Activated T-cell treated with anti-CD3 and anti-CD28 coated beads, Interleukin-2, amount 50 U/mL, for 72 hours (primary cell): ENCODE measurements at places on chromosomes 6 and 20. TPM values are rescaled to one million over a fixed set of nuclear protein-coding genes. Genes with fewer than 3 reads are reported as not detected.

SNRPB gene
- 329 TPM for total RNA-seq

- DNase-seq, result no peak
Measured at GRCh38 chr6:3715285-3715684, 36.2 kb downstream of the PXDC1 start.

GRCh38 chr6:145003145-145003544 is 718.0 kb downstream of the UTRN start:
- no peak for DNase-seq

PMEPA1 gene
- 4.6 TPM for total RNA-seq

MUC21 gene
- total RNA-seq, result not detected

DNA sequence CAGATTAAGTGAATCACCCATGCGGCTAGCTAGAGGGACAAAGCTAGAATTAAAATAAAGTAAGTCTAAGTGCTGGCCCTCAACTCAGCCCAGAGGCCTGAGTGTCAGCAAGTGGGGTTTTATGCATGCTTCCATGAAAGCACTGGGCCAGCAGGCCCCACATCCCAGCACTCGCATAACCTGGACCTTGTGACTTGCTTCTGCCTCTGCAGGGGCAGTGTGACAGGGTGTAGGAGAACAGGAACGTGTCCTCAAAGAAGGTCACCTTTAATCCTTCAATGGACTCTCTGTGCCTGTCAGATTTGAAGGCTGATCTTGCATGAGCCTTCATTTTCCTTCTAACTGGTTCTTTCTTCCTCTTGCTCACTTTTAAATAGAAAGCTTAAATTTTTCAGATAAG is 183.4 kb downstream of the ALDH8A1 start:
- DNase-seq, result no peak

TBCC gene
- 25.3 TPM for total RNA-seq

DNA sequence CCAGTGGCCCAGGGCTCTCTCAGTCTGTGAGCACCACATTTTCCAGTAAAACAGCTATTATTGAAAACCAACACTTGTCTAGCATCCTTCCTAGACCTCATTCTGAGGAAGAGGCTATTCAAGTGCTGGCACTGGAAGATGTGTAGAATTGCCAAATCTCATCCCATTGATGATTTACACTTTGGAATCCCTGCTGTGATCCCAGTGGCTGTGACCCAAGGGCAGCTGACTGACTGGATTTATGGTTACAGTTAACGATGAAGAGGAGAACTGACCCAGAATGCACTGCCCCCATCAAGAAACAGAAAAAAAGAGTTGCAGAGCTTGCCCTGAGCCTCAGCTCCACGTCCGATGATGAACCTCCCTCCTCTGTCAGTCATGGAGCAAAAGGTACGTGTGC is 2.4 kb downstream of the CMTR1 start:
- no peak for DNase-seq

DNA sequence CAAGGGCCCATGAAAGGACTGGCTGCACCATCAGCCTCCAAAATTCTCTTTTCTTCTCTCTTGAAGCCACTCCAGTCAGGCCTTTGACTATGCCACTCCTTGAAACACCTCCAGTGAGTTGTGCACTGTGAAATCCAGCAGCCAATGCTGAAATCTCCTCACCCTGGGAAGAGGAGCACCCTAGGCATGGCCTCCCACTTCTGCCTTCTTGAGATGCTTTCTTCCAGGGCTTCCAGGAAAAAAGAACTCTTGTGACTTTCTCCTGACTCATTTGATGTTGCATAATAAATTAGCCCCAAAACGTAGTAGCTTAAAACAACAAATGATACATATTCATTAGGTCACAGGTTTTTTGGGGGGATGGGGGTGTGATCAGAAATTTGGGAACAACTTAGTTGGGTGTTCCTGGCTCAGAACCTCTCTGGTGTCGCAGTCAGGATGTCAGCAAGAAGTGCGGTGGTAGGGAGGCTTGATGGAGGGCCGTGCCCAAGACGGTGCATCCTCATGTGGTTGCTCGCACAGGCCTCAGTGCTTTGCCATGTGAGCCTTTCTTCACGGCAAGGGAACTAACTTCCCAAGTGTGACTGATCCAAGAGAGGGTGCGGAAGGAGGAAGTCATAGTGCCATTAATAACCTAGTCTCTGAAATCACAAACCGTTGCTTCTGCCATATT is 12.1 kb downstream of the NCR2 start:
- no peak for DNase-seq

- no peak for DNase-seq
Measured at GRCh38 chr20:53321596-53321995, 272.0 kb downstream of the ZNF217 start.

- DNase-seq, result no peak
Measured at GRCh38 chr6:124027392-124027791, 223.7 kb downstream of the NKAIN2 start.

DNA sequence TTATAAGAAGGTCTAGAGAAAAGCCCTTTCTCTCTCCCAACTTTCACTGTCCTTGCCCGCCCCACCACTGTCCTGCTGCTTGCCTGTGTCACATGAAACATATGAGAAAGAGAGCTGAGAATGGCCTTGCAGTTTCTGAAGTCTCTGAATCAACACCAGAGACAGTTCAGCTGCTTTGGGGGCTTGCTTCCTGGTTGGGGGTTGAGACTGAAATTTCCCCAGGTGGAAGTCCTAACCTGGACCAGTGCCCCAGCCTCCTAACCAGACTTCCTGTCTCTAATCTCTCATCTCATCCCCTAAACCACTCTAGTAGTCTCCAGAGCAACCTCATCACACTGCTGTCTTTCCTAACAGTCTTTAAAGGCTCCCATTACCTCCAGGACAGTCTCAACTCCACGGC is 10.7 kb downstream of the TRAM2 start:
- DNase-seq, result no peak

- DNase-seq, result no peak
Measured at GRCh38 chr6:40997234-40997957, 41.6 kb downstream of the UNC5CL start.

AIF1 gene
- total RNA-seq, result 98.1 TPM

HTR1E gene
- total RNA-seq, result not detected

PKIB gene
- 0.79 TPM for total RNA-seq

- no peak for DNase-seq
Measured at GRCh38 chr6:152697634-152698033, at the start of gene MYCT1. MYCT1 (plus strand) TSS chr6:152697897; CDS start chr6:152697903, 6 bp downstream.

DNA sequence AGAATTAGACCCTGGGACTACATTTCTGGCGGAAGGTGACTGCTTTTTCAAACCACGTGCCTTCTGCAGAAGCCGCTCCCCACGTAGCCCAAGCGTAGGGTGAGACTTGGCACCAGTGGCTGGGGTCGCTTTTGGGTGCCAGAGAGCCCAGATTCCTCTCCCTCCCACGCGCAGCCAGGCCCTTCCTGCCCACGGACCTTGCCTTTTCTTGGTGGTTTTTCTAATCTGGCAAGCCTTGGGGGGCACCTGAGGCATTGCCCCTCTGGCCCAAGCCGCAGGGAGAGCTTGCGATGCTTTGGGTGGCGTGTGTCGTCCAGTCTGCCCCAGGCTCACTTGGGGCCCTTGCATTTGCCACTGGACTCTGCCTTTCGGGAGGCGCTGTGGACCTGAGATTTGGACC is 3.3 kb downstream of the SLCO4A1 start:
- no peak for DNase-seq

ABCF1 gene
- total RNA-seq, result 68.1 TPM

ADGRF5 gene
- total RNA-seq, result not detected

DNA sequence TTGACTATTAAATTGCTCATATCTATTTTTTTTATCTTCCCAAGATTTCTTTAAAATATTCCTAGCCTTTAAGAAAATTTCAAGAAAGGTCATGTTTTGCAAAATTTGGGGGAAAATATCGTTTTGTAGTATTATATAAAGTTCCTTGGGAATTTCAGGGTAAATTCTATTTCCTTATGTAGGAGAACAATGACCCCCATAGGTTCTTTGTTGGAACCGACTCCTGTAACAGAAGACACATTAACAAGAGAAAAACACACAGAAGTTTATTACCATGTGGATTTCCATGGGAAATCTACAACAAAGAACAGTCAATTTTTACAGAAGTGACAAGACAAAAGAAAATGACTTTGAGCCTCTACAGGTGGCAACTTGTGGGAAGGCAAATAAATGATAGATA is 68.1 kb downstream of the ADGB start:
- no peak for DNase-seq

DNA sequence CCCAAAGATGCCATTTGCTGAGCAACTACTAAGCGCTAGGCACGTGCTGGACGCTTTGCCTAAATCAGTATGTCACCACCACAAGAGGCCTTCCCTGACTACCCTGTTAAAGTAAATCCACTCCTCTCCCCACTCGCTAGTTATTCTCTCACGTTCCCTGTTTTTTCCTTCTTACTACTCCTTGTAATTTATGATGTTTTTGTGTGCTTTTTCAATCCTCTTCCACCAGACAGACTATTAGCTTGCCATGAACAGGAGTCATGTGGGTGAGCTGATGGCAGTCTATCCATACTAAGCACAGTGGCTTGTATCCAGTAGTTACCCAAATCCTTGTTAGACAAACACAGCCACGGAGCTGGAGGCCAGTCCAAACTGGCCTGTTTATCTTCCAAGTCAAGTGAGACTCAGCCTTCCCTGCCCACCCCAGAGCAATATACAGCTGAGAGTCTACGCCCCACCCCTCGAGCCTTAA is 41.2 kb downstream of the C6orf132 start:
- DNase-seq, result no peak

TREM1 gene
- 1.5 TPM for total RNA-seq
